ENCODE measurements at places on chromosomes 6 and 20.
A peak's percentile ranks its signal among the peaks of the same experiment; 100 is the strongest.

GRCh38 chr6:6695625-6696276 is 107.2 kb downstream of the LY86 start:
- DNase-seq, result no peak

- DNase-seq, result no peak
These were observed 270.3 kb downstream of the NKAIN2 start for GRCh38 chr6:124073820-124074587.

- DNase-seq, result no peak
These were observed 24.1 kb downstream of the PXT1 start for GRCh38 chr6:36418558-36418957.

DNA sequence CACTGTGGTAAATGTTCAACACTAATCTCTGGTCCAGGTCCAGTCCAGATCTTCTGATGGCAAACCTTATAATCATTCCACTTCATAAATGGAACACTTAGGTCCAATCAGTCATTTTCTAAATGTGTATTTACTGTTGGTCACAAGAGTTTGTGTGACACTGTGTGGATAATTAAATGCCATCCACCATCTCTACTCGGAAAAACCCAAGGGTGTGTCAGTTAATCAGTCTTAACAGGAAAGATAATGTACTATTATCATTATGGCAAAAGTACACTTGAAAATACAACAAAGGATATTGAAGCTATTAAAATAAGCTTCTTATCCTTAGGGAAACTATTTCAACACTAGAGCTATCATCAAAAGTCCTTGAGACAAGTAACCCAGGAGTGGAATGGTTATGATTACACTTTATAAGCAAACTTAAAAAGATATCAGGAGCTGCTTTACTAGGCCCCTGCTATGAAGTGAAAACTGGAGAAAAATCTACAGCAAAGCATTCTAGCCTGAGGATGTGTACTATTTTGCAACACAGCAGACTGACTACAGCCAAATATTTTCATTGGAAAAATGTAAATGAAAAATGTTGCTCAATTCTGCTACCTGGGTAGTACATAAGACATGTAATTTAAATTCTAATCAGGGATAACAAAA is 227.9 kb downstream of the LAMA2 start:
- DNase-seq, result no peak

- DNase-seq, result no peak
These were observed 1.7 kb downstream of the DIDO1 start for GRCh38 chr20:62924442-62925075.

DNA sequence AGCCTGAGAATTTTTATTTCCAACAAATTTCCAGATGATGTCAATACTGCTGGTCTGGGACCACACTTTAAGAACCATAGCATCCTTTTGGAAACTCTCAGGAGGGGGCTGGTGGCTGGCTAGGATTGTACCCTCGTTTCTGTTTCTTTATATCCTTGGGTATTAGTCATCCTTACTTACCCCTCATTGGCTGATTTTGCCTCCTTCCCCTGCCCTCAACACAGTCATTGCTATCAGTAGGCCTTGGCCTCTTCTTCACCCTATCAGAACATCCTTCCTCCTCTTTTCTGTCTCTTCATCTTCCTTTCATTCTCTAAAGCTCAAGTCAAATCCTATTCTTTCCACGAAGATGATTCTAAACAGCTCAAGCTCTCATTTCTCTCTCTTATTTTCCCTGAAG is 148.5 kb downstream of the ELOVL4 start:
- no peak for DNase-seq

GRCh38 chr6:49110916-49111315 is 352.1 kb downstream of the MMUT start:
- no peak for DNase-seq

DNA sequence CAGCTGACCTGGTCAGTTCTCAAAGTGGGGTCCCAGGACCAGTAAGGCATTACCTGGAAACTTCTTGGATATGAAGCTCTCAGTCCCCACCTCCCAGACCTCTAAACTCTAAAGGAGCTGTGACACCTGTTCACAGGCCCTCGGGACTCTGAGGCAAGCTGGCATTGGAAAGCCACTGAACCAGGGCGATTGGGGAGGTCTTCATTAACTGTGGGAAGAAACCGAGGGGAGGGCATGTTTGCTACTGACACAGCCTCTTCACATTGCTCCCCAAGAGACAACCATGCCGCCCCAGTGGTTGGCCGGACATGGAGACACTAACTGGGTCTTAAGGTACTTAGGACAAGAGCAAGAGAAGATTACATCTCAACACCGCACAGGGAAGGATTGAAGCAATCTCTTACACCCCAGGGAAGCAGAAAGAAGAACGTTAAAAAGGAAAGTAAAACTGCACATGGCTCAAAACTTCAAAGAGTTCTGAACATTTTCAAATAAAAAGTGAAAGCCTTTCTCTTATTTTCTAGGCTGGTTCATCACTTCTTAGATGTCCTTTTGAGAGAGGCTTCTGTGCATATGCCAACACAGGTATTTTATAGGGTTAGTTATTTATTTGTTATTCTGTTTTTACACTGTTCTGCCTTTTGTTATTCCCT is 210.0 kb upstream of the CST7 start:
- DNase-seq, result no peak

DNA sequence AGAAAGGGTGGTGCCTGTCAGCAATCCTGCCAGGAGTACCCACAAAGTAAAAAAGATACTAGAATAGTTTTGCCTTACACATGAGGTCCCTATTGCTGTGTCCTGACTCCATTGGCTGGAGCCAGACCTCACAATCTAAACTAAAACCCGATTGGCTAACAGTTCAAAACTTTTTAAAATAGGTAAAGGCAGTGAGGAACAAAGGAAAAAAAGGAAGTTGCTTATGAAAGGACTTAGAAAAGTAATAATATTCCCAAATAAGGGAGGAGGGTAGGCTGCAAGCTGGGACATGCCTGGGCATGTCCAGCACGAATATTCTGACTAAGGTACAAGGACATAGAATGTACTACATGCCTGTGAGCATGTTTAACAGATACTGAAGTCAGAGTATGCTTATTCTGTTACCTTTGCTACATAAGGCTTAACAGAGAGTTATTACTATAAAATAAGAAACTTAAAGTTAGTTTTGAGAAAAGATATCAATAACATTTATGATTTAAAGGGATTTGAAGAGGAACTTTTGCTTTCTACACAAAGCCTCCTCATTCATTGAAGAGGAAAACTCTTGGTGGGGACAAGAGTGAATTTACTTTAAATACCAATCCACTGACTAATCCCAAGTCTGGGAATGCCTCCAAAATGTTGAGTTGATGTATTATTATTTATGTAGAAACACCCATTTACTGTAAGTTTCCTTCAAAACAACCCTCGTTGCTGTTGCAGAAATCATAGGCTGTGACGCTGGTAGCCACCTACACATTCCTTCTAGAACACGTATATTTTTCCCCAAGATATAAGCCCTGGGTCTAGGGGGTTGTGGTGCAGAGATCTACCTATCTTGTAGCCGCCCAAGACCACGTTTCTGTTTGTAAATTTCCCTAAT is 8.2 kb upstream of the MTHFD1L start:
- DNase-seq, result peak; percentile 98

DNA sequence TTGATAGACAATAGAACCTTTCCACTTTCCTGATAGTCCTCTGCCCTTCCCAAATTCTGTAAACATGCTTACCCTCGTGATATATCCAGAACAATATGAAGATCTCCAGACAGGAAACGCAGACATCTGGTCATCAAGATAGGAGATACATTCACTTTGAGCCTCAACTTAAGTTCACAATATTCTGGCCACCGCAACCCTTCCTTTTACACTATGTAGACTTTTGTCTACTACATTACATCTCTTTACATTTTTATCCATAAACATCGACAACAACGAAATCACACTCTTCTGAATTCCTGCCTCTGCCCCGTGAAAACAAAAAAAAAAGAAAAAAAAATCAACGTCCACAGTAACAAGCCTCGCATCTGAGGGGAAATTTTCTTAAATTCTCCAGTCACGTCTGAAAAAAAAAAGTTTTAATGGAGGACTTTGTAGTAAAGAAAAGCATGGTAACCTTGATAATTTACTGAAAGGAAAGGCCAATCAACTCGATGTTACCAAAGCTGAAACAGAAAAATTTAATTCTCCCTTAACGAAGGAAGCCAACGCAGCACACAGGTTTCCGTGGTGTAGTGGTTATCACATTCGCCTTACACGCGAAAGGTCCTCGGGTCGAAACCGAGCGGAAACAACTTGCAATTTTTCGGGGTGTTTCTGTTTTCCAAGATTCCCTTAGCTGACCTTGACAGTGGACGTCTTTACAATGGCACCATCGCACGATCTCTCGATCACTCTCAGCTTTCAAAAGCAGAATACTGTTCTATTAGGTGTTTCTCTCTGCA is 21.8 kb downstream of the POM121L2 start:
- no peak for DNase-seq

GRCh38 chr6:33373960-33374910 is 17.4 kb upstream of the KIFC1 start:
- no peak for DNase-seq

DNA sequence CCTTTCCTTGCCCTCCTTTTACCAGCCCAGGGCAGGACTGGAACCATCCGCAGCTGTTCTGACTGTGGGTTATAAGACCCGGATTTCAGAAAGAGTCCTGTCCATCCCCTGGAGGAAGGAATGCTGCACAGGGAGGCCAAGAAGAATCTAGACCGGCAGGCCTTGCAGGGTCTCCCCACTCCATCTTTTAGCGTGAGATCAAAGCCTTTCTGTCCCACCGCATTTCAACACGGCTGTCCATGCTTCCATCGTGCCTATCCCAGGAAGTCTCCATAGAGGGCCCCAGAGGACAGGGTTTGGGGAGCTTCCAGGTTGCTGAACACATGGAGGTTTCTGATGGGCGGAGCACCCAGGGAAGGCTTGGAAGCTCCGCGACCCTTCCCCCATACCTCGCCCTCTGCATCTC is 79.3 kb upstream of the AGPAT4 start:
- no peak for DNase-seq

GRCh38 chr6:10999994-11000393 is 44.1 kb downstream of the ELOVL2 start:
- DNase-seq, result no peak

DNA sequence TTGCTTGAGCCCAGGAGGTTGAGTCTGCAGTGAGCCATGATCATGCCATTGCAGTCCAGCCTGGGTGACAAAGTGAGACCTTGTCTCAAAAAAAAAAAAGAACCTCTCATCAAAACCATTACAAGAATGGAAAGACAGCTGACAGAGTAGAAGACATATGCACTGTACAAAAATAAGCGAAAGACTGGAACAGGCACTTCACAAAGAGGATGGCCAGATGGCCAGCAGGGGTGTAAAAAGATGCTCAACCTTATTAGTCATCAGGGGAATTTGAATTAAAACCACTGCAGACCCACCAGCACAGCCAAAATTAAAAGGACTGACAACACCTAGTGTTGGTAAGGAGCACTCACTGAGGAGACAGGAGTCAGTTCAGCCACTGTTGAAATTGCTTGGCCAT is 13.5 kb upstream of the TAF4 start:
- DNase-seq, result no peak

- no peak for DNase-seq
These were observed 491.4 kb downstream of the CBLN4 start for GRCh38 chr20:55513954-55514353.

- DNase-seq, result no peak
These were observed 13.3 kb downstream of the GRM4 start for GRCh38 chr6:34132486-34133185.

GRCh38 chr20:22063753-22064152 is 358.3 kb downstream of the PAX1 start:
- DNase-seq, result no peak

GRCh38 chr20:25221592-25222460 is 26.1 kb upstream of the PYGB start:
- DNase-seq, result no peak

GRCh38 chr6:119757467-119757866 is 407.9 kb upstream of the MAN1A1 start:
- no peak for DNase-seq

- DNase-seq, result no peak
These were observed 33.2 kb downstream of the PHACTR1 start for GRCh38 chr6:12749531-12750379.

DNA sequence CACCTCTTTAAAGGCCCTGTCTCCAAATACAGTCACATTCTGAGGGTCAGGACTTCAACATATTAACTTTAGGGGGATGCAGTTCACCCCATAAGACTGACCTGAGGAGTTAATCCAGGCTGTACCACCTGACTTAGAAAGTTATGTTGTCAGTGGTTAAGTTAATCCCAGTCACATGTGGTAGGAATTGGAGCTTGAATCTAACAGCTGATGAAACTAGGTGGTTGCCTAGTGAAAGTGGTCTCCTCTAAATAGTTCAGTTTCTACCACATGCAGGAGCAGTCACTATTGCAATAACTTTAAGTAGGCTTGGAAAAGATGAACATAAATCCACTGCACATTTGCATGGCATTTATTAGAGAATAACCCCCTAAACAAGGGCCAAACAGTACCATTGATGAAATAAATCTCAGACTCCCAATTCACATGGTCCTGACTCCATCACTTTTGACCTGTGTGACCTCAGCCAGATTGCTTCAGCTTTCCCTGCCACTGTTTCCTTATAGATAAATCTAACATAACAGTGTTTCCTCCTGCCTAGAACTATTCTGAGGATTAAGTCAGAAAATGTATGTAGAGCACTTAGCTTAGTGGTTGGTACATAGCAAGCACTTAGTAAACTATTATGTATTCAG is 20.1 kb downstream of the SAMD5 start:
- DNase-seq, result no peak

GRCh38 chr6:10540073-10540746 is 19.1 kb downstream of the GCNT2 start:
- DNase-seq, result no peak

- DNase-seq, result no peak
These were observed 429.0 kb upstream of the NRSN1 start for GRCh38 chr6:23696992-23697391.

- DNase-seq, result no peak
These were observed 119.2 kb upstream of the ASCC3 start for GRCh38 chr6:101000341-101000740.

GRCh38 chr20:7971536-7972280 is 31.4 kb upstream of the HAO1 start:
- DNase-seq, result no peak

GRCh38 chr6:144013486-144013909 is 5.4 kb upstream of the PLAGL1 start:
- DNase-seq, result no peak
